ENCODE measurements at places on chromosomes 11 and 22. TPM values are rescaled to one million over a fixed set of nuclear protein-coding genes. Genes with fewer than 3 reads are reported as not detected.

TNNT3 gene
- 61.6 TPM for total RNA-seq

IL17RA gene
- total RNA-seq, result 5.1 TPM

ANO5 gene
- 15.4 TPM for total RNA-seq

- DNase-seq, result no peak
These were observed 2.1 kb upstream of the KIAA0930 start for GRCh38 chr22:45242778-45243191.

- peak; percentile 55 for DNase-seq
These were observed 64.6 kb downstream of the ST3GAL4 start for GRCh38 chr11:126419801-126420697.

DNA sequence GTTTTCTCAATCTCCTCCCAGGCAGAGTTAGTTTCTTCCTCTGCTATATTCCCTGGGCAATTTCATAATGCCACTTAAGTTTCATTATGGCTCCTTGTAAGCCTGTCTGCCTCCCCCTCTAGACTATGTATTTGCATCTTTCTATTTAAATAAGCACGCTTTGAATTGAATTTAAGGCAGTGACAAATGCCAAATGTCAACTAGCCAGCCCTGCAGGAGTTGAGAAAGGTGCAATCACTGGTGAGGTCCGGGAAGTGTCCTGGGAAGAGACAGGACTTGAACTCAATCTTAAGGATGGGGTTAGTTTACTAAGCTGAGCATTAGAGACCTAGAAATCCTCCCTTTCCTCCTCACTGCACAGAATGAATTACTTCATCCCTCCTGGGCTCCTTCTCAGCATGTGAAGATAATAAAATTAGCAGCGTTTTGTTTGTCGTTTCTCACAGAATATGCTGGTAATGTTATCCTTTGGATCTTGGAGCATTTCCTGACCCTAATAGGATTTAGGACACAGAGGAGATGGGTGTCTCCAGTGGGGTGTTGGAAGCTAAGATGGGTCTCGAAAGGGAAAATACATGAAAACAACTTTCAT lies 1.6 kb downstream of the TCP11L1 start:
- DNase-seq, result no peak

- DNase-seq, result no peak
These were observed 119.9 kb downstream of the KIAA1671 start for GRCh38 chr22:25072406-25072805.

GRCh38 chr11:58762284-58763119 lies 30.8 kb upstream of the GLYAT start:
- DNase-seq, result no peak

GRCh38 chr11:105401269-105401809 lies 208.5 kb upstream of the GRIA4 start:
- no peak for DNase-seq
